NCI-H69 (cell line): ENCODE measurements at places on chromosomes 5 and 9.
A peak's percentile ranks its signal among the peaks of the same experiment; 100 is the strongest.

DNA sequence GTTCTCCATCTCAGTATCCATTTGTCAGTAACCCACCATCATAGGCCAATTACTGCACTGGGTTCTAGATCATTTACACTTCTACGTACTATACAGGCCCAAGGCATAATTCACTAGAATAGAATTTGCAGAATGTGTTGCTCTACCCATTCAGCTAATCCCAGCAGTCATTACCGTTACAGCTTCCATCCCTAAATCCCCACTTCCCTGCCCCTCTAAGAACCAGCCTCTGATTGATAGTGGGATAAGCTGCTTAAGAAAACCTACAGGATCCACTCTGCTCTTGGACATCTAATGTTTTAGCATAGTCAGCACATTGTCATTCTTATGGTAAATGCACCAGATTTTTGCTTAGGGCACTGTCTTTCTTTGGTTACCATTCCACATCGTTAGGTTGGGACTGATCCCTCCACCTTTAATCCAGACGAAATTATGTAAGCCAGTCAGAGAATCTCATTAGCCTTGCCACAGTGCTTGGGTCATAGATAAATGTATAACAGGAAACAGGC, 39.3 kb upstream of the CHD1 start:
- no peak for DNase-seq

DNA sequence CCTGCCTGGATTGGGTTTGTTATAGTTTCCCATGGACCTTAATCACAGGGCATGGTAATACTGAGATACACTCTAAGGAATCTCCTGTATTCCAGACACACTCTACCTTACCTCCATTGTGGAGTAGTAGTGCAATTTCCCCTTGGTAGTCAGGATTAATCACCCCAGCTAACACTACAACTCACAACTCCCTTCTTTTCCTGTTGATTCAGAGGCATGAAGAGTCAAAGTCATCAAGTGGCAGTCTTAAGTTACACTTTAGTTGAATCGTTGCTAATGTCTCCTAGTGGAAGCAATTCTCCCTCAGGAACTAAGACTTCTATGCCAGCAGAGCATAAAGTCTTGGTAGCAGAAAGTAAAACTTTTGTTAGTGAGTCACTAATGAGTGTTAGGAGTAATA, 122.7 kb upstream of the APC start:
- DNase-seq = no peak

GRCh38 chr9:125815568-125815967, 68.4 kb downstream of the PBX3 start:
- DNase-seq = peak; percentile 36

DNA sequence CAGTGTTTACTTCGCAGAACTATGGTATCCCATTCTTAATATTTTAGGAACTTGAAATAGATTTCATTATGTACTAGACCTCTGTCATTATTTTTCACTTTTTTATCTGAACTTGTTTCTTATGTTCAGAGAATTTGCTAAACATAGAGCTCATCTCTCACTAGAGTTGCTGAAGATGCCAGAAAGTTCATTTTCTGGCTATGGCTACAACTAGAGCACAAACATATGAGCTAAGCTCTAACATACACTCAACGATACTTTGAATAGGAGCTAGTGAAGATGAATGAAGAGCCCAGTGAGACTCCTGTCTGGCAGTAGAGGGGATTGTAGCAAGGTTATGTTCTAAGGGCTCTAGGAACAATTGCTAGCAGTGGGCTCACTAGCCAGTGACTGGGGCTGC, 582.2 kb downstream of the KIF4B start:
- DNase-seq = no peak

- DNase-seq = no peak
Measured at GRCh38 chr9:4506490-4506889, 16.2 kb downstream of the SLC1A1 start.

GRCh38 chr5:168992016-168992415, 308.9 kb downstream of the SLIT3 start:
- DNase-seq = no peak
